ENCODE measurements at places on chromosomes 2 and 18.

DNA sequence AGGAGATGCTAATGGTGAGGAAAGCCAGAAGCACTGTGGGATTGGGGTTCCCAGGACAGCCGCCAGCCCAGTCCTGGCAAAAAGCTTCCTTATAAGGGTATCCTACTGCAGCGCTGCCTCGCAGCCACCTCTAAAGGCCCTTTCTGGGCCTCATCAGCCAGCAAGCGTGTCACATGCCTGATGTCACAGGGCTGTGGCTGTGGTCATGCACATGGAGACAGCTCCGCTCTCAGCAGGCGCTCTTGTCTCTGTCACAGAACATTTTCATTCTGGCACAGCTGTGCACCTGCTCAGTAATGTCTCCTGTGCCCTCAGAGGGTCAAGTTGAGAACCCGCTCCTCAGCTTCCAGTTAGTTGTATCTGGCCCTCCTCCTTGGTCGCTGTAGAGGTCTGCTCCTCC lies 17.7 kb upstream of the MAL start:
- DNase-seq, result no peak

DNA sequence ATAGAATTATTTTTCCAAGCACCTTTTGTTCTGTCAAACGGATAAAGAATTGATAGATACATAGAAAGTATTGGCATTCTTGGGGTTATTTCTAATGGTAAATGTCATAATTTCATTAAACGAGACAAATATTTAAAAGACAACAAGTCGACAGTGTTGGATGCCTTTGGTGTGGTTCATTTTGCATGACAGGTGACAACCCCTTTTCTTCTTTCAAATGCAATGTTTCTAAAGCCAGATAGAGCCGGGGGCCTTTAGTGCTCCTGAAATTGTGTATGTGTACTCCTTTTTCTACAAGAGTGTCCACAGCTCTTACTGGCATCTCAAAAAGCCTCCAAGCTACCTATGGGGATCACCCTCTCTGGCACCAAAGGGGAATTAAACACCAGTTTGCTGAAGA lies 350.8 kb upstream of the ID2 start:
- DNase-seq, result no peak

DNA sequence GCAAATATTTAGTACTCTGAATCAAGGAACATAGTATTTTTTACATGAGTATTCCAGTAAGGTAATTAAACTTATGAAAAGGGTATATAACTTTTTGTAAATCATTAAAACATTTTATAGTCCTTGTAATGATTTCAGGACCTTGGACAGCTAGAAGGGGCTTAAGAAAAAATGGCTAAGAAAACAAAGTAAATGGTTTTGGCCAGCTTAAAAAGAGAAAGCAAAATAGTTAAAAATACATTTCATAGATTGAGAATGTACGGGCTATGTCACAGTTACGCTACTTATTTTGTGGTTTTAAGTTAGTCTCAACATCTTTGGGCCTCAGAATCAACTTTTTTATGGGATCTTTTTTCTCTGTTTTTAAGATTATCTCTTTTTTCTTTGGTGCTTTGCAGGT lies 26.7 kb downstream of the POLI start:
- DNase-seq, result peak; percentile 19

GRCh38 chr2:60351321-60351720 lies 202.1 kb downstream of the BCL11A start:
- DNase-seq, result no peak

DNA sequence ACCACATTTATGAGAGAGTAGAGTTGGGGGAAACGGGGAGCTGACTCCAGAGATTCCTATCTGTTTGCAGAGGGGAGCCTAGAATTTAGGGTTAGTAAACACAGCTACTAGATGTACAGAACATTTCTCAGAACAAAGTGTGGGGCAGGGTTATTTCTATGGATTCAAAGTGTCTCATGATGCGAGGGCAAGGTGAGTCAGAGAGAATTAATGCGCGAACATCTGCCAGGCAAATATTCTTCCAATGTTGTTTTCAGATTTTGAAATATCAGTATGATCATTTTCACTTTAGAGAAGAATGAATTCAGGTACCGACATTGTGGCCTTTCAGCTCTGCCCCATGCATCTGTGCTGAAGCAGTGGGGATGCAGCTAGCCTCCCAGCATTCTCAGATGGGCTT lies 2.0 kb upstream of the DSEL start:
- DNase-seq, result peak; percentile 18

- DNase-seq, result no peak
Measured at GRCh38 chr18:66819235-66819634, 215.3 kb upstream of the CDH19 start.

DNA sequence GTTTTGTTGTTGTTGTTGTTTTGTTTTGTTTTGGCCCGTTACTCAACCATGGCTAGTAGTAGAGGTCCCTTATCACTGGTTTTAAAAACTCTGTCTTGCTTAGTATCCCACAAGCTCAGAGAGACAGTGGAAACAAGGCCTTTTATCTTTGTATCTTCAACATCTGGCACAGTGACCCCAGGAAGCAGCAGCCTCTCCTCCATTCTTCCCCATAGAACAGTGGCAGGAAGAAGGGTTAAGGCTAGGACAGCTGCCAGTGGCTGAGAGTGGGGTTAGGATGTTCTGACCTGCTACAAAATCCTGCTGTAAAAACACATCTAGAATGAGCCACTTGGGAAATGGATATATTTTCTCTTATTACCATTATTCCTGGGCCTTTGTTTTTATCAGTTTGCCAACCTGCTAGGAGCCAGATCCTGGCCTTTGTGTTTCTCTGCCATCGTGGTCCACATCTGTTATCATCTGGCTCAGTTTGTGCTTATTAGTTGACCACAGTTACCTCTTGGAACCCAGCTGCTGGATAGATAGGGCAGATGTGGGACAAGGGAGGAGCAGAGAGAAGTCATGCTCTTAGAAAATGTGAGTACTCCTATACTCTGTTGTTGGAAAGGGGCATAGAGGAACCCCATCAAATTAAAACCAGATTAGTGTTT lies 246.8 kb downstream of the AGPS start:
- DNase-seq, result no peak

- DNase-seq, result no peak
Measured at GRCh38 chr18:5961097-5961827, 65.9 kb upstream of the TMEM200C start.

DNA sequence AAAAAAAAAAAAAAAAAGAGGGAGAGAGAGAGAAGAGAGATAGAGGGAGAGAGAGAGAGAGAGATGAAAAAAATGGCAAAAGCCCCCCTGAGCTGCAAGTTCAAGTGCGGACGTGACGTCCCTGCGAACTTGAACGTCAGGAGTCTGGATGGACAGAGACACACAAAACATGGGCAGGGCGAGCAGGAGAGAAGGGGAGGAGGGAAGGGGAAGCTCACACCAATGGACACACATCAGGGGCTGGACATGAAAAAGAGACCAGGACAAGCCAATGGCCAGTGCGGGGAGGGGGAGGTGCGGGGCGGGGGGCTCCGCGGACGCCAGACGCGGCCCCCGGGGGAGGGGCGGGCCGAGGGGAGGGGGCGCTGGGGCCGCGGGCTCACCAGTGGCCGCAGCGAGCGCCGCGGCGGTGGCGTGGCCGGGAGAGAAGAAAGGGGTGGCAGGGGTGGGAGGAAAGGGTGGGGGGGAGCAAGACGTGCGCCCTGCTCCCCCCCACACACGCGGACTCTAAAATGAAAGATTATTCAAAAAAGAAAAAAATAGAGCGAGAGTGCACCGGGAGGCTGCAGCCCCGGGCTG lies at the start of gene BCL11A:
Gene BCL11A (minus strand): TSS at position 160 of the 579 bp plus-strand sequence. CDS start 384 bp downstream, outside the sequence.
- DNase-seq, result peak; percentile 91

GRCh38 chr2:160209516-160209856 lies 9.4 kb upstream of the ITGB6 start:
- DNase-seq, result no peak

DNA sequence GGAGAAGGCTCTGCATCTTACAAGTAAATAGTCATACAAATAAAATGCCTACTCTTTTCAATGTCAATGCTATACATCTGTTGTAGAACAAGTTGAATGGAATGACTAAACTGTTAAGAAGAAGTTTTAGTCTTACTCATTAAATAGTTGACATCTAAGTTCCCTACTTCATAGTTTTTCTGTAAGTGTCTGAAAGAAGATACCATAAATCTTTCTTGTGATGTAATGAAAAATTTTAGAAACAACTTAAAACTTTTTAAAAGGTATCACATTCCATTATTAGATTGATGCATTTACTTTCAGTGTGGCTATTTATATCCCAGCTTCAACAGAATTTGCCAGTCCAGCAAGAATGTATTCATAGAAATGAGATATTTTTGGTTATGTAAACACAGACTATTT lies 185.2 kb upstream of the EPC2 start:
- no peak for DNase-seq

DNA sequence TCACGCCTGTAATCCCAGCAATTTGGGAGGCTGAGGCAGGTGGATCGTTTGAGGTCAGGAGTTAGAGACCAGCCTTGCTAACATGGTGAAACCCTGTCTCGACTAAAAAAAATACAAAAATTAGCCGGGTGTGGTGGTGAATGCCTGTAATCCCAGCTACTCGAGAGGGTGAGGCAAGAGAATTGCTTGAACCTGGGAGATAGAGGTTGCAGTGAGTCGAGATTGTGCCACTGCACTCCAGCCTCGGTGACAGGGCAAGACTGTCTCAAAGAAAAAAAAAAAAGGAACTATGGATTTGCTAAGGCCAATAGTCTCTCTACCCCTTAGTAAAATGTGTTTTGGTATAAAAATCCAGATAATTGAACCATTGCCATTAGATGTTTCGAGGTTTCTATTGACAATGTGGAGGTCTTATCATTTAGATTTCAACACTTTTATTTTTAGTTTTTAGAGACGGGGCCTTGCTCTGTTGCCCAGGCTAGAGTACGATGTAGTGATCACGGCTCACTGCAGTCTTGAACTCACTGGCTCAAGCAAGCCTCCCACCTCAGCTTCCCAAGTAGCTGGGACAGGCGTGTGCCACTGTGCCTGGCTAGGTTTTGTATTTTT lies 1.1 kb upstream of the TXNDC2 start:
- no peak for DNase-seq

- DNase-seq, result peak; percentile 37
Measured at GRCh38 chr2:239106314-239106908, 258.5 kb downstream of the TWIST2 start.

GRCh38 chr2:86065512-86065911 lies 40.2 kb downstream of the POLR1A start:
- no peak for DNase-seq

DNA sequence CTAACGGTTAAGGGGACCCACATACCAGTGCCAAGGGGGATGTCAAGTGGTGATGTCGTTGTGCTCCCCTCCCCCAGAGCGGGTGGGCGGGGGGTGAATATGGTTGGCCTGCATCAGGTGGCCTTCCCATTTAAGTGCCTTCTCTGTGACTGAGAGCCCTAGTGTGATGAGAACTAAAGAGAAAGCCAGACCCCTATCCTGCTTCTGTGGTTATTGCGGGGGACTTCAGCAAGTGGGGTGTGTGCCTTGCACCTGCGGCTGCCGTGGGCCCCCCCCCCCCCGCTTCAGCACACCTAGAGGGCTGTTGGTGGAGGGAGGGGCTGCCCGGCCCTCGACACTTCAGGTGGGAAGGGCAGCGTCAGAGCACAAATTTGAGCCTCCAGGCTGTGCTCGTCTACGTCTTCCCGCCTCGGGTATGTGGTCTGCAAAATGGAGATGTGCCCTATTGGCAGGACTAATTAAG lies 6.1 kb downstream of the CTDSP1 start:
- no peak for DNase-seq

DNA sequence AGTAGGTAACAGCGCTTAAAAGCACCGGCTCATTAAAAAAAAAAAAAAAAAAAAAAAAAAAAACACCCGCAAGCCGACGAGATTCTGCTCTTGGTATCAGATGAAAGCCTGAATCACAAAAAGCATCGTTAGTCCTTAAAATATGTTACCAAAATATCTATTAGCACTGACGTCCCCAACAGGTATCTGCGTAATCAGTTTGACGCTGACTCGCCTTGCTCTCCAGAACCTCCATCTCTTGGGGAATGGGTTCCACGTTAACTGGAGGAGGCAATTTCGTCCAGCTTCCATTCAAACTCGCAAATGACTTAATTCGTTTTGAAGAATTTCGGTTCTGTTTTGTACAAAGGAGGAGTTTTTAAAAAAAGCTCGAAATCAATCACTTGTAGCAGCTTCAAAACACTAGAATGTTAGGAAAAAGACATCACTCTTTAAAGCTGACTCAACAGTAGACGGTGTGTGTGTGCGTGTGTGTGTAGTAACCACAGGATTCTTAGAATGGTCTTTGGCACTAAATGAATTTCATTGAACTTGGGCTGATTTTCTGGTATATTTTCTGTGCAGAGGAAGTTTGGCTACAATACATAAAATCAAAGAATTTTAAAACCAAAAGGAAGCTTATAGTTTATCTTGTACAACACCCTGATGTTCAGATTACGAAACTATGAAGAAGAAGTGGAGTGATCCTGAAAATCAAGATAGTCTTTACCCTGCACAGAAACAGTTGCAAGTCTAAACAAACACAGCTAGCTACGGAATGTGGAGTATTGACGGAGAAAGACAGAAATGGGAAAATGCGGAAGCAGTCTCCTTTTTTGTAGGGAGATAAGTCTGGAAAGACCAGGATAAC lies 1.1 kb upstream of the PGAP1 start:
- peak; percentile 55 for DNase-seq

- no peak for DNase-seq
Measured at GRCh38 chr2:204781941-204782340, 236.7 kb downstream of the PARD3B start.

GRCh38 chr2:23782646-23783045 lies 144.3 kb downstream of the ATAD2B start:
- no peak for DNase-seq

GRCh38 chr2:71922091-71922490 lies 225.6 kb downstream of the CYP26B1 start:
- DNase-seq, result no peak

GRCh38 chr2:158965641-158966040 lies 2.8 kb upstream of the TANC1 start:
- DNase-seq, result no peak

DNA sequence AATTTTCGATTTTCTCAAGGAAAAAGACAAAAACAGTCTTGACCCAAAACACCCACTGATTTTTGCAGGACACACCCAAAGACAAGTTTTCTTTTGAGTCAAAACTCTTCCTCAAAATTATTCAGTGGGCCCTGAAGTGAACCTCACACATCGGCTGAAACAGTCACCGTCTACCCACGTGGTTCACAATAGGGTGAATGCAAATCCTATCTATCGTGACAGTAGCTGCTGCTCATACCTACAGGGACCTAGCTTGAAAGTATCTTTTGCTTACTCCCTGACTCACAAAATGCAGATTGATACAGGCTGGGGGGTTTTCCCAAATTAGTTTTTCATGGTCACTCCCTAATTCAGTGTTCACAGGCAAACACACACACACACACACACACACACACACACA lies 10.7 kb upstream of the CD226 start:
- no peak for DNase-seq

GRCh38 chr2:7950035-7950612 lies 731.7 kb upstream of the ID2 start:
- DNase-seq, result no peak

GRCh38 chr2:68994864-68995263 lies 18.1 kb upstream of the ANTXR1 start:
- DNase-seq, result no peak

GRCh38 chr18:23805898-23806297 lies 116.6 kb downstream of the LAMA3 start:
- no peak for DNase-seq

- no peak for DNase-seq
Measured at GRCh38 chr2:38146907-38147307, 71.0 kb upstream of the CYP1B1 start.

Measured in KBM-7 (cell line).